GM12878 (cell line): ENCODE measurements at places on chromosomes 6 and 20. TPM values are rescaled to one million over a fixed set of nuclear protein-coding genes. Genes with fewer than 3 reads are reported as not detected.

SLC23A2 gene
- polyA plus RNA-seq, result 30.0 and 32.2 TPM in 2 replicates

CENPQ gene
- polyA plus RNA-seq, result 17.8 and 19.5 TPM in 2 replicates

ADTRP gene
- polyA plus RNA-seq, result 0.84 and 1.2 TPM in 2 replicates

VWA7 gene
- polyA plus RNA-seq, result 0.62 and 1.2 TPM in 2 replicates

PPP1R3G gene
- polyA plus RNA-seq, result 0.05 TPM in 2 replicates

- peak; percentile 40 for DNase-seq
Measured at GRCh38 chr6:28161410-28162079, 19.9 kb downstream of the ZKSCAN8 start.

- no peak for DNase-seq
Measured at GRCh38 chr20:47951521-47951971, 166.3 kb upstream of the SULF2 start.

DNA sequence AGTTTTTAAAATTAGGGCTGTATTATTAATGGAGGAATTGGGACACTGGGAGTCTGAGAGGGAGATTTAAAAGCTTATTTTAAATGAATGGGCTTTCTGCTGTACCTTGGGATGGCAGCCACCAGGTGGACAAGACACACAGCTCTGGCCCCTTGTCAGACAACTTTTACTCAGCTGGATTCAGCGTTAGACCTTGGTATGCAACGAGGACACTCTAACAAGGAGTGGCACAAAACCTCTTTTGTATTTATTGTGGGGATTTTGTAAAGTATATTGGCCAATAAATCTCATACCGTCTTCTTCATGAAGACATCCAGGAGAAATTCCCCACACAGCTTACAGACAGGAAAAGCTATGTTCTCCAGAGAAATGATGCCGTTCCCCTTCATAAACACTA is 105.7 kb downstream of the LCA5 start:
- DNase-seq, result no peak

- no peak for DNase-seq
Measured at GRCh38 chr20:47748823-47749222, 36.5 kb downstream of the SULF2 start.

GRCh38 chr6:141105481-141105880 is 1027.2 kb upstream of the GJE1 start:
- DNase-seq, result no peak

- no peak for DNase-seq
Measured at GRCh38 chr6:143283887-143284645, 166.4 kb downstream of the ADAT2 start.

- DNase-seq, result peak; percentile 77
Measured at GRCh38 chr6:45737331-45738056, 278.2 kb downstream of the CLIC5 start.

- no peak for DNase-seq
Measured at GRCh38 chr20:48790473-48791003, 37.3 kb downstream of the PREX1 start.

DNA sequence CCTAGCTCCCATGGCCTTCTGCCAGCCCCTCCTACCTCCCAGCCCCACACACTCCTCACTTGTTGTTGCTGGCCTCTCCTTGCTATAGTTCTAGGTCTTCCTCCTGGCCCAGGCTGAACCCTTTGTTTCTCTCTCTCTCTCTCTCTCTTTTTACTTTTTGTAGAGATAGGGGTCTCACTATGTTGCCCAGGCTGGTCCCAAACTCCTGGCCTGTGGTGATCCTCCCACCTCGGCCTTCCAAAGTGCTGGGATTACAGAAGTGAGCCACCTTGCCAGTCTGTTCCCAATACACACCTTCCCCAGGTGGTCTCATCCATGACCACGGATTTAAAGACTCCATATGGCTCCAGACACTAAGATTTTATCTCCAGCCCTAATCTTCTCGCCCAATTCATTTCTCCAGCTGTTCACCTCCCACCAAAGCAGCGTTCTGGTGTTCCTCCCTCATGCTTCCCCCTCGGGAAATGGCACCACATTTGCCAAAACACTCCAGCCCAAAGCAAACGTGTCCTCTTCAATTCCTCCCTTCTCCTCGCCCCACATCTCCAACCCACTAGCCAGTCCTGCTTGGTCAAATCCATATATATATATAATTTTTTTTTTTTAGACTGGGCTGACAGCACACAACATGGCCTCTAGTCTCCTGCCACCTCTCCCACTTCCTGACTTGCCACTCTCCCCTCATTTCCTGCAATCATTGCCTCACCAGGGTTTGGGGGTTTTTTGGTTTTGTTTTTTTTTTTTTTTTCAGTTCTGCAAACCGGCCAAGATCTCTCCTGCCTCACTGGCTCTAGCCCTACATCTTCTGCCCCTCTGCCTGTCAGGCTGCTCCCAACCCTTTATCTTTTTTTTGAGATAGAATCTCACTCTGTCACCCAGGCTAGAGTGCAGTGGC is 104.4 kb downstream of the NCR2 start:
- DNase-seq, result peak; percentile 67

DNA sequence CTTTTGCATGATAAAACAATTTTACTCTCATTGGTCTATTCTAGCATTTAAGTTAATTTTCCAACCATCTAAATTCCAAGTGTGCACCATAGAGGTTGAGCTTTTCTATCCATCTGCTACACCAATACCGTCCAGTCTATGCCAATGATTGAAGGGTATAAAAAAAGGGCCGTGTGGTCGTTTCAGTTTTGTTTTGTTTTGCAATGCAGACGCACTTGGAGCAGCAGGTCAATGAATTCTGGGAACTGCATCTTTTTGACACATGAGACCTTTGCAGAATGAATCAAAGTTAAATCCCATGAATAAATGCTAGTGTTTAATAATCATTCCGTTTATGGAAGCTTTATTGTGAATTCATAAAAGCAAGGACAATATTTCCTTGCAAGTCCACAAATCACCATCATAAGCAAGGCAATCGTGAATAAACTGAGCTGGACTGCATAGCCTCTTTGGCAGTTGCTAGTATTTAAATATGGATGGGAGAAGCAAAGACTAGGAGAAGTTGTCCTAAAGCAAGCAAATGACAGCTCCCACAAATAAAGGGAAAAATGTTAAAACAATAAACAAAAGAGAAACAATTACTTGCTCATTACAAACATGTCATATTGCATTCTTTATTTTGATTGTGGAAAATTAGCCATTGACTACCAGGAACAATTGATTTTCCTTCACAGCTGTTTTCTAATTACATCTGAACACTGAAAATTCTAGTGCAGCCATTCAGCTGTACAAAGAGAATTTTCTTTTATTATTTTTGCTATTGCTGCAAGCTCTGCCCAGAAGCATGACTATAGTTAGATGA is 649.7 kb upstream of the GJE1 start:
- no peak for DNase-seq

- DNase-seq, result no peak
Measured at GRCh38 chr6:53464483-53464882, 80.4 kb downstream of the GCLC start.

- no peak for DNase-seq
Measured at GRCh38 chr6:16925461-16925860, 164.2 kb upstream of the ATXN1 start.

DNA sequence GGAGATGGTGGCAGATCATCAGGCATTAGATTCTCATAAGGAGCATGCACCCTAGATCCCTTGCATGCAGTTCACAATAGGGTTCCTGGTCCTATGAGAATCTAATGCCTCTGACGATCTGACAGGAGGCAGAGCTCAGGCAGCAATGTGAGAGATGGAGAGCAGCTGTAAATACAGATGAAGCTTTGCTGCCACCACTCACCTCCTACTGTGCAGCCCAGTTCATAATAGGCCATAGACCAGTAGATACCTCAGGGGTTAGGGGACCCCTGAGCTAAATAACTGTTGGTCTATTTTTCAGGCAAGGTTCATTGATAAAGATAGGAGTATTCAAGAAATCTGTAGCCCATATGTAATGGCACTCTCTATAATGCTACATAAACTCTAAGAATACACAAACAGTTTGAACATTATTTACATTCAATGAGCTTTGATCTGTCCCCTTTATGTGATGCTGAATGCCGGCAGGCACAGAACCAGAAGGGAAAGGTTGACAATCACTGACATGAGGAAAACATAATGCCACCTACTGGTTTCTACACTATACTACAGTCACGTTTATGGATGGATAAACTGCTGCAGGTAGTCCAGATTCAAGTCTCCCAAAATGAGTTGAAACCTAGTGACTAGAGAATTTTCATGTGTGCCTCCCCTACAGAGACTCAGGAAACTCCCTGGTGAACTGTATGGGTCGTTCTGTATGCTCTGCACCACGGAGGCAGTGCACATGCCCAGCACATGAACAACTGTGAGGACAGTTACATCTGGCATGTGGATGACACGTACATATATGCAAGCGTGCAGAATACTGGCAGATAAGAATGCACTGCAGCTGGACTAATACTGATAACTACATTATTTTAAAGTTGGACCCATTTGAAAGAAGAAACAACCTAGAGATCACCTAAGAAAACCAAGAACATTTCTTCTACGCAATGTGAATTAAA is 72.0 kb downstream of the DST start:
- no peak for DNase-seq

GRCh38 chr20:34522969-34523871 is 7.0 kb downstream of the DYNLRB1 start:
- no peak for DNase-seq

DNA sequence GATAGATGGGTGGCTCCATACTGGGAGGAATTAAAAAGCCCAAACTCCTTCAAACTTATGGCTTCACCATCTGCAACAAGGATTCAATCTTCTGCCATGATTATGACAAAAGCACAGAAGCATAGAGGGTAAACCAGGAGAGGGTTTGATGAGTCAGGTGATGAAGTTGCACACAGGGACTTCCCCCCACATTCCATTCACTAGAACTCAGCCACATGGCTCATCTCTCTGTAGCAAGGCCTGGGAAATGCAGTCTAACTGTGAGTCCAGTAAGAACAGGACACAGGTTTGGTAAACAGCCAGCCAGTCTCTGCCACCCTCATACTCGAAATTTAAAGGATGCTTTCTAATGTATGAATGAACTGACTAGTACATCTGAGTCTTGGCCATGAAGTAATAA is 142.9 kb downstream of the HIVEP2 start:
- DNase-seq, result no peak

- no peak for DNase-seq
Measured at GRCh38 chr6:106924694-106925523, 49.6 kb downstream of the CD24 start.

- DNase-seq, result no peak
Measured at GRCh38 chr6:136773473-136773796, 18.8 kb downstream of the MAP3K5 start.

DNA sequence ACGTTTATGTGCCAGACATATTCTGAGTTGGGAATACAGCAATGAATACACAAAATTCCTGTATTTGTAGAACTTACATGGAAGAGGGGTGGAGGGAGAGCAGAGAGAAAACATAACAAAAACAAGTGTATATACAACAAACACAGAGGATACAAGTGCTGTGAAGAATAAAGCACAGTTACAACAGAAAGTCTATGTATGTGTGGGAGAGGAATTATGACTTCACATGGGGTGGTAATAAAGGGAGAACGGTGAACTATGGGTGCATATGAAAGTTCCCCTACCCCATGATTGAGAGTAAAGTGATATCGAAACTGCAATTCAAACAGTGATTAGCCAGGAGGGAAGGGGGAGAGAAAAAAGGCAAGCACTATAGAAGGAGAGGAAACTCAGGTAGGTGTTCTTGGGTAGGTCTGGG is 24.6 kb downstream of the HBS1L start:
- DNase-seq, result peak; percentile 86

GRCh38 chr20:38303908-38304379 is at the start of gene BPI:
BPI (plus strand) TSS chr20:38304156; CDS start chr20:38304224, 68 bp downstream.
- no peak for DNase-seq

DNA sequence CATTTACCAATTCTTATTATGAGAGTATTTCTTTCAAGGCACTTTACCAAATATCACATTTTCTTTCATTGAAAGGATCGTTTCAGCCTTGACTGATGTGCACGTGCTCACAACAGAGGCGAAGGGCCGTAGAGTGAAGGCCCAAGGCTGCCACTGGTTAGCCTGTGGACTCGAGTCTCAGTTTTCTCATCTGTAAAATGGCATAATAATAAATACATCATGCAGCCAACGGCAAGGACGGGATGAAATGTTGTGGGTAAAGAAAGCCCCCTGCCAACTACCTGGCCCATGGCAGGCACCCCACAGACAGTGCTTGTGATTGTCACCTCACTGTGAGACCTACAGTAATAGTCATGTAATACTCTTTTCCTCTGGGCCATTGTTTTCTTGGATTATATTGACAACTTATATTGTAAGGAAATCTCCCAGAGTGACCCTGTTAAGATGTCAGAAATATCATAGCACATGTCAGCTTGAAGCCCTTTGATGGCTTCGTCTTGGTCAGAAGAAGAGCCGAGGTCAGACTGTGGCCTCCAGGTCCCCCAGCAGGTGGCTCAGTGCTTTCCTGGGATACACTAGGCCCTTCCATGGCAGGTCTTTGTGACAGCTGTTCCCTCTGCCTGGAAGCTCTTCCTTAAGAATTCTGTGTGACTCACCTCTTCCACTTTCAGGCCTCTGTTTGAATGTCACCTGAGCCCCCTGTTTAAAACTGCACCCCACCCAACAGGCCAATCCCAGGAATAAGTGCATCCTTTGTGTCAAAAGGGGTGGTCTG is 36.3 kb downstream of the FAM50B start:
- DNase-seq, result no peak

DNA sequence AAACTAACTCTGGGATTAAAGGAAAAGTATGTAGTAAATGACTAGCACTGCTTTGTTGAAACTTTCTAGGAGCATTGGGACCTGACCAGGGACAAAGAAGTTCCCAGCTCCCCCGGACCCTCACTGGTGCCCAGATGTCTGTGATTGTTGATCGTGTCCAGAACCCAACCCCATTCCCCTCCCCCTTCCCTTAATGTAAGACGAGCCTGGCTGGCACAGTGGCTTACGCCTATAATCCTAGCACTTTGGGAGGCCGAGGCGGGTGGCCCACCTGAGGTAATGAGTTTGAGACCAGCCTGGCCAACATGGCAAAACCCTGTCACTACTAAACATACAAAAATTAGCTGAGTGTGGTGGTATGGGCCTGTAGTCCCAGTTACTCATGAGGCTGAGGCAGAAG is 750.3 kb downstream of the CBLN4 start:
- no peak for DNase-seq
